Stimulated activated CD8-positive, alpha-beta memory T cell treated with anti-CD3 and anti-CD28 coated beads, Interleukin-4, amount 100 ng/mL, for 1 hour (primary cell): ENCODE measurements at places on chromosomes 1 and 21.

- no peak for DNase-seq
Measured at GRCh38 chr1:165937829-165938228, 110.4 kb downstream of the UCK2 start.

DNA sequence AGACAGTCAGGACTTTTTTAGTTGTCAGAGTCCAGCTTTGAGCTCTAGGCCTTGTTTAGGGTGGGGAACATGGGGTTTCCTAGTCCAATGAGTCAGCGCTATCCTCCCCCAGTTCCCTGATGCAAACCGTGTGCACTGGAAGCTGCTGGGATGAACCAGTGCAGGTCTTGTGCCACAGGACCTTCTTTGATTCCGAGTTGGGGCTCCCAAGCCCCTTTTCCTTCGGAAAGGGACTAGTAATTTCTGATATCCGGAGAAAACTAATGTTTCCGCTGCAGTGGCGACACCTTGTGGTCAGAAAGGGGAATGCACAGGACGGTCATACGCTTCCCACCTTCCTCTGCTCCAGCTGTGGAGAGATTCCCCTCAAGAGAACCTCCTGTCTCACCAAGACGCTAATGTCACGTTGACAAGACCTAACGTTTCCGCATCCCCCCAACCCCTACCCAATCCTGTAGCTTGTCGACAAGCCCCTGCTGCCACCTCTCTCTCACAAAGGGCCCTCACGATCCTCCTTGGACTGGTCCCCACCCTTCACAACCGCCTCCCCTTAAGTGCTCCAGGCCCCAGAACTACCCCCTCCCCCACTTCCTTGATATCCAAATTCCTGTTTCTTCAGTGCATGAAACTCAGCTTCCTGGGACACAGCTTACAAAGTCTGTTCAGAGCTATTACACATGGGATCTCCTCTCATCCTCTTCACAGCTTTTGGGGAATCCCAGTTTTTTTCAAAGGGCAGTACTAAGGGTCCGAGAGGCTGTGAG lies 30.9 kb downstream of the GPA33 start:
- DNase-seq, result peak; percentile 54

- DNase-seq, result no peak
Measured at GRCh38 chr1:211800925-211801607, 29.5 kb downstream of the LPGAT1 start.

DNA sequence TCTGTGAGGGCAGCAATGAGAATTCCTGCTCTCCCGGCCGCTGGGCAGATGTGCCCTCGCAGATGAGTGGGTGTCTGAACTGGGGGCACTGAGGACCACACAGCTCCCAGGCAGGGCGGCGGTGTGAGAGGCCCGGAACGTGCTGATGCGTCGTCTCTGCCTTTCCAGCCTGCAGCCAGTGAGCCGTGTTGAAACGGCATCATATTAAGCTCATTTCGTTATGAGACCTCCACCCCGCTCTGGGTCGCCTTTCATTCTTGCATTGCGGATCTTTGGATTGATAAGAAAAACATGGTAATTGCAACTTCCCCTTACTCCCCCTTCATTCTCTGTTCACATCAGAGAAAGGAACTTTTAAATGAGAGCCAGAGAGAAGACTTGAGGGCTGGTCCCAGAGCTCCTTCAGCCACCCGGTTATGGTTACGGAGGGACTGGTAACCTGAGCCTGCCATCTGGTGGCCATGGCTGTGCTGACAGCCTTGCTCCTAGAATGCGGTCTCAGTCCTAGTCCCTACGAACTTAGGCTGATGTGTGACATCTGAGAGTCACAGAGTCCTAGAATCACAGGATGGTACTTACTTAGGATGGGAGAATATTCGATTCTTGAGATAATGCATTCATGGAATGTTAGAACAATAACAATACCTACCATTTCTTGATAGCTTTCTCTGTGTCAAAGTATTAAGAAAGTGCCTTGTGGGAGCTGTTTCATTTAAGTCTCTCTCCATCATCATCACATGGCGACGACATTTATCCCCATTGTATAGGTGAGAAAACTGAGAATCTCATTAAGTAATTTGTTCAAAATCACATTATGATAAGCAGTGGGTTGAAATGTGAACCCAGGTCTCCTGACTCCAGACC lies 271.0 kb downstream of the TRABD2B start:
- DNase-seq, result peak; percentile 25

- DNase-seq, result no peak
Measured at GRCh38 chr1:232440325-232441035, 189.5 kb downstream of the SIPA1L2 start.

- no peak for DNase-seq
Measured at GRCh38 chr21:45578811-45579381, 36.7 kb upstream of the SLC19A1 start.

DNA sequence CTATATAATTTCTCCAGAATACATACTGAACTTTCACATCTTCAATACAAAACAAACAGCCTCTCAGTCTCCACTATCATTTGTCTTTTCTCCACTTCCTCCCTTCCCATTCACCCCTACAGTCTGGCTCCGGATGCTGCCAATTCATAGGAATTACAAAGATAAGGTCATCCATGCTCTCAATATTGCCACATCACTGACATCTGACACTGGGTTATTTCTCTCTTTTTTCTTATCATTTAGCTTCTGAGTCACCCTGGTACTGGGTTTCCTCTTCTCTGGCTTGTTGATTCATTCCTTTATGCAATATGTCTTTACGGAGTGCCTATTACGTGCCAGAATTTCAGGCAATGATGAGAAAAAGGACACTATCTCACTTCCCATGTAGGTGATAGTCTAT lies 3.1 kb upstream of the SH3BP5L start:
- no peak for DNase-seq

DNA sequence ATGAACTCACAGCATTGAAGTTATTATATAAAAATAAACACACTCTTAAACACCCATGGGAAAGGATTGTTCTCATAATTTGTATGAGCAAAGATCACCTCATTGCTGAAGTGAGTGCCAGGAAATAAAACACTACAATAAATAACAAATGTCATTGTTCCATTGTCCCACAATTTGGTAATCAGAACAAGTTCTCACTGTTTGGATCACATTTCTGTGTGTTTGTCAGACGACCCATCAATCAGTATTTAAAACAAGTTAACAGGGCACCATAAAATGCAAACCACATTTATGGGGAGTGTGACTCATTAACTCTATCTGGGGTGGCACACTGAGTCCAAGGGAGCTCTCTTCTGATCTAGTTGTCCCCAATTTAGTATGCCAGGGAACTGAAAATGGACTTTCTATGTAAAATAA lies 124.5 kb downstream of the PTPRC start:
- DNase-seq, result no peak

DNA sequence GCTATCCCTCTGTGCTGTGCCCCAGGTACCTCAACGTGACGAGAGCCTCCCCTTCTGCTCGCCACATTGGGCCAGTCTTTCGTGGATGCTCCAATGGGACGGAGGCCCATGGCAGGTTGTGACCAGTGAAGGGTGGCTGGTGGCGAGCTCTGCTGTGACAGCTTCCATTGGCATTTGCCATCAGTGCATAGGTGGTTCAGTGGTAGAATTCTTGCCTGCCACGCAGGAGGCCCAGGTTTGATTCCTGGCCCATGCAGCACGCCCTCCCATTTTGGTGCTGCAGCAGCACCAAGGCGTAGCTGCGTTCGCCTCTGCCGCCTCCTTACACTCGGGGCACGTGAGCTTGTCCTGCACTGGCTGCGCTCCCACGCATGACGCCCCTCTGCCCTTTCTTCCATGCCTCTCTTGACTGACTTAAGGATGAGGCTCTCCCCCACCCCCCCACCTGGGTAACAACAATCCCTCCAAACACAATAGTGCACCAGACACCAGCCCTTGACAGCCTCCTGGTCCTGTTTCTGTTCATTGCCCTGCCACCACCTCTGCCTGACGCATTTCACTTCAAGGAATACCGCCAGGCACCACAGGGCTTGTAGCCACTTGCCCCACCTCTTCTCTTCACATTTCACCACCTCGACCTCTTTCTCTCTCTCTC lies 24.7 kb upstream of the FCGR2A start:
- DNase-seq, result no peak

DNA sequence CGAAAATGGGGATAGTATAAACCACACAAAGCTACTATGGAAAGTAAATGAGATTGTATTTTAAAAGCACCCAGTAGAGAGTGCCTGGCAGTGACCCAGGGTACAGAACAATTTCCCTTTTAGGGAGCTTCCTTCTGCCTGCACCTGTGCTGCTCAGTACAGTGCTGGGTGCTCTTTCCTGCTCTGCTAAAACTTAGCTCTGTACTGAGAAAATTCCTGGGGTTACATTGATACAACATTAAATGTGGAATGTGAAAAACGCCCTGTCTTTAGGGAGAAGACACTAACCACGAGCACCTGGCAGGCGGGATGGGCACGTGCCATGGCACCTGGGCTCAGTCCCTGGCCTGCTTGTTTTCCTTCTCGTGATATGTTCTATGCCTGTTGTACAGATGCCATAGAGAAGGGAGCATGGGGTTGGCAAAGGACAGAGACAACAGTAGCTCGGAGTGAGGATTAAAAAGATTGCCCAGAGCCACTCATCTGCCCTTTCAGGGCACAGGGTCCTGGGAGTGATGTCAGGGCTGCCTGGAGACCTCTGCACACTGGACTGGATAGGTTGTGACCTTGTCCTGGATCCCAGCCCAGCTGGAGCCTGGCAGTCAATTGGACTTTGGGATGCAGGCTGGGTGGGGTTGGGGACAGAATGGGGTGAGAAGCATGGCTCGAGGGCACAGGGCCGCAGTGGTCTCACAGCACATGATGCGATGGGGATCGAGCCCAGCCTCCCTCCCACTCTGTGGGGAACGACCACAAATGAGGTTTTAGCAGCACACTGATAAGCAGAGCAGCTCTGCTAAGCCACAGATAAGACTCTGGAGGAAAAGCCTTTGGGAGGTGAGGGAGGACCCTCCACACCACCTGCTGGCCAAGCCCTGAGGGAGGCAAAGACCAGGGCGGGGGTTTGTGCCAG lies 4.2 kb downstream of the SPATA46 start:
- DNase-seq, result no peak

GRCh38 chr1:6350416-6351088 lies 43.0 kb downstream of the ACOT7 start:
- no peak for DNase-seq

- DNase-seq, result no peak
Measured at GRCh38 chr1:174028495-174028894, 6.3 kb upstream of the RC3H1 start.
